Cardiac fibroblast (primary cell): ENCODE measurements at places on chromosomes 16 and 17.
A peak's percentile ranks its signal among the peaks of the same experiment; 100 is the strongest.

- no peak for DNase-seq
Observed at GRCh38 chr17:42760652-42761581, at the start of gene RAMP2. RAMP2 (plus strand) TSS chr17:42761227; CDS start chr17:42761262, 35 bp downstream.

- peak; percentile 75 for DNase-seq
Observed at GRCh38 chr17:67477687-67478086, 100.6 kb downstream of the PITPNC1 start.

DNA sequence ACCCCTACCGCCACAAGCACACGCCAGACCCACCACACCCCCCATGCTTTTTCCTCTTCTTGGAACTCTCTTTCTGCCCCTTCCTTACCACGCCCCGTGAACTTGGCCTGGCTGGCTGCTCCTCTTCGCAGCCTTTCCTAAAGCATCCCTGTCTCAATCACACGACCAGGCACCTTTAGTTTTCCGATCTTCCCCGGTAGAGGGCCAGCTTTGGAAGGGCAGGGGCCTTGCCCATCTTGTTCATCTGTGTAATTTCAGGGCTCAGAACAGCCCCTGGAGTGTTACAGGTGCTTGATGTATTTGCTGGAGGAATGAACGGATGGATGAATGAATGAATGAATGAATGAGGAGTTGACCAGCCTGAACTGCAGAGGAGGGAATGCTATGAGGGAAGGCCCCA lies 3.7 kb downstream of the SPPL2C start:
- no peak for DNase-seq

DNA sequence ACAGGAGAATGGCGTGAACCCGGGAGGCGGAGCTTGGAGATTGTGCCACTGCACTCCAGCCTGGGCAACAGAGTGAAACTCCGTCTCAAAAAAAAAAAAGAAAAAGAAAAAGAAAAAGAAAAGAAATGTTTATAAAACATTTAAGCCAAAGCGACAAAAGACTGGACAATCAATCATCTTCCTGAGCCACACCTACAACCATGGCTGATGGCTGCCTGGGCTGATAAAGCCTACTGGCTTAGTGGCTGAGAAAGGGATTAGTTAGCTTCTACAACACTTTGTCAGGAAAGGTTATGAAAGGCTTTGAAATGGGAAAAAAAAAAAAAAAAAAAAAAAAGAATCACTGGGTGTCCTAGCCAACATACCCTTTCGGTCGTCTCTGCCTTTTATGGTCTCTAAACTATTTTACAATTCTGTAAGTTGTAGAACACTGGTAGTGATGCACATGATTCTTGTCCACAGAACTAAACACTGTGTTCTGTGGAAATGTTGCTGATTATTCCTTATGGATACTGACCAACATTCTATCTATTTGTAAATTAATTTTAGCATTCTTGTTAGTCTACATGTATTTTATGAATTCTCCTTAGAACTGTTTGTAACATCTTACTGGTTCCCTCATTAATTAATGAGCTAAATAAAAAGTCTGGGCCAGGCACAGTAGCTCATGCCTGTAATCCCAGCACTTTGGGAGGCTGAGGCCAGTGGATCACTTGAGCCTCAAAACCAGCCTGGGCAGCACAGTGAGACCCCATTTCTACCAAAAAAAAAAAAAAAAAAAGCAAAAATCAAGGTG lies 45.5 kb downstream of the ZZEF1 start:
- no peak for DNase-seq

GRCh38 chr17:4326112-4326511 lies 40.4 kb downstream of the UBE2G1 start:
- no peak for DNase-seq

GRCh38 chr16:4253394-4254150 lies 11.7 kb upstream of the SRL start:
- DNase-seq = peak; percentile 100

DNA sequence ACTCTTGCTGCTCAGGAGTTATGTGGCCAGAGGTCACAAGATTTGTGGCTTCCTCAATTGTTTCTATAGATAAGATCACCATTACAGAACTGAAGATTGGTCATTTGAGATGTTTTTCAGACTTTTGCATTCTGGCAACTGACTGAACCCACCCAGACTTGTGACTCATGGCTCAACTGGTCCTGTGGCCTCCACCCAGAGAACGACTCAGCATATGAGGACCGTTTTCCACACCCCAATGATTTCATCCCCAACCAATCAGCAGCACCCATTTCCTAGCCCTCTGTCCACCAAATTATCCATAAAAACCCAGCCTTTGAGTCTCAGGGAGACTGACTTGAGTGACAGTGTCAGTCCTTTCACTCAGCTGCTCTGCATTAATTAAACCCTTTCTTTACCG lies 143.2 kb upstream of the ASIC2 start:
- DNase-seq = peak; percentile 8

- DNase-seq = peak; percentile 51
Observed at GRCh38 chr17:47324224-47325020, 667 bp downstream of the EFCAB13 start.

- no peak for DNase-seq
Observed at GRCh38 chr17:64502021-64502420, 4.1 kb downstream of the DDX5 start.

GRCh38 chr17:41307647-41308046 lies 1.5 kb downstream of the KRTAP16-1 start:
- peak; percentile 15 for DNase-seq

DNA sequence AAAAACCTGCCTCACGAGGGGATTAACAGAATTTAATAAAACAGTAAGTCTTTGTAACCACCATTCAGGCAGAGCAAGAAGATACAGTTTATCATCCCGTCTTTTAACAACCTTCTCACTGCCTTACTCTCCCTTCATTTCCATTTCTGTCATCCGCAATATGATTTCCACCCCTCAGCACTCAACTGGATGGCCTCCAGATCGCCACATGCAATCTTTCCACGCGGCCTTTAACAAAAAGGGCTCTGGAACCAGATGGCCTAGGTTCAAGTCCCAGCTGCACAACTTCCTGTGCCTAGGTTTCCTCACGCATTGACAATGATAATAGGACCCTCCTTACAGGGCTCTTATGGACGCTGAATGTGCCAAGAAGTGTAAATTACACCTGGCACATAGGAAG lies 103.6 kb downstream of the GAS7 start:
- no peak for DNase-seq

- peak; percentile 31 for DNase-seq
Observed at GRCh38 chr16:87487361-87487924, 5.4 kb downstream of the ZCCHC14 start.

DNA sequence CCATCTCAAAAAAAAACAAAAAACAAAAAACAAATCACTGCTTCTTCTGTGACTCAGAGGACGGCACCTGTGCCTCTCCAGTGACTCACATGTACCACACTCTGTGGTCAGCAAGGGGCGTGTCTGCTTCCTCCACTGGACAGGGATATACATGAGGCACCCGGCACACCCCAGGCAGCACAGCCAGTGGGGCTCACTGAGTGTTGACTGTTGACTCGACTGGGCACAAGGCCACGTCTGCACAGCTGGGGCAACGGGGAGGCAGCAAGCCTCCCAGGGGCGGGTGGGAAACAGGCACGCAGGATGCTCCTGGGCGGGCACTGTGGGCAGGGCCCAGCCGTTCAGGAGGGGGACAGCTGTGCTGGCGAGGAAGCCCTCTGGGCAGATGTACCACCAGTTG lies 64.1 kb downstream of the TIMM22 start:
- DNase-seq = peak; percentile 99

- DNase-seq = no peak
Observed at GRCh38 chr17:82495844-82496528, 23.5 kb upstream of the FOXK2 start.

- DNase-seq = no peak
Observed at GRCh38 chr16:79318143-79318899, 282.2 kb downstream of the MAF start.

DNA sequence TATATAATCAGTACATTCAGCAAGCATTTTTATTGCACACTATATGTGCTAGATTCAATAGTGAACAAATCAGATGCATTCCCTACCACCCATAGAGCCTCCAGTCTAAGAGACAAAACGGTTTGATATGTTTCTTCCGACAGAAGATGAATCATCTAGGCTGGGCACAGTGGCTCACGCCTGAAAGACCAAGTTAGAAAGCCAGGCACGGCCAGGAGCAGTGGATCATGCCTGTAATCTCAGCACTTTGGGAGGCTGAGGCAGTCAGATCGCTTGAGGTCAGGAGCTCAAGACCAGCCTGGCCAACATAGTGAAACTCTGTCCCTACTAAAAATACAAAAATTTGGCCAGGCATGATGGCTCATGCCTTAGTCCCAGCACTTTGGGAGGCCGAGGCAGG lies 18.3 kb upstream of the COPRS start:
- DNase-seq = no peak

GRCh38 chr16:57265850-57266530 lies 18.5 kb downstream of the PLLP start:
- DNase-seq = peak; percentile 60

DNA sequence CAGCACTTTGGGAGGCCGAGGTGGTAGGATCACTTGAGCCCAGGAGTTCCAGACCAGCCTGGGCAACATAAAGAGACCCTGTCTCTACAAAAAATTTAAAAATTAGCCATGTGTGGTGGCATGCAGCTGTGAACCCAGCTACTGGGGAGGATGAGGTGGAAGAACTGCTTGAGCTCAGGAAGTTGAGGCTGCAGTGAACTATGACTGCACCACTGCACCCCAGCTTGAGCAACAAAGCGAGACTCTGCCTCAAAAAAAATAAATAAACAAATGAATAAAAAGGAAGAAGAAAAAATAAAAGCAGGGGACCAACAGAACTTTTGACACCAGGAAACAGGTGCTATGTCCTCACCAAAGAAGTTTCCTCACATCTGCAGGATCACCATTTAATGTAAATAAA lies 14.2 kb downstream of the TERF2 start:
- DNase-seq = no peak

DNA sequence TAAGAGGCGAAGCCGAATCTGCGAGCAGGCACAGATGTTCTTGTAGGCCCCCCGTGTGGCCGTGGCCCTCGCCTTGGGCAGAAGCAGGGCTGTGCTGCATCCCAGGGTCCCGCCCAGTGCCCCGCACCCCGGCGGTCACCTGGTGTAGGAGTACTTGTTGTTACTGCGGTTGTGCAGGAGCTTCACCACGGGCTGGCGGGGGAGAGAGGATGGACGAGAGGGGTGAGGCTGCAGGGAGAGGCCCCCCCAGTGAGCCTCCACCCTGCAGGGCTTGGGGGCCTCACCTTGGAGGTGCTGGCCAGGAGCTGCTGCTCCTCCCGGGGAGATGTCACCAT lies 11.4 kb downstream of the ASPHD1 start:
- DNase-seq = no peak

- DNase-seq = no peak
Observed at GRCh38 chr17:41553987-41554680, 17.7 kb downstream of the KRT9 start.

DNA sequence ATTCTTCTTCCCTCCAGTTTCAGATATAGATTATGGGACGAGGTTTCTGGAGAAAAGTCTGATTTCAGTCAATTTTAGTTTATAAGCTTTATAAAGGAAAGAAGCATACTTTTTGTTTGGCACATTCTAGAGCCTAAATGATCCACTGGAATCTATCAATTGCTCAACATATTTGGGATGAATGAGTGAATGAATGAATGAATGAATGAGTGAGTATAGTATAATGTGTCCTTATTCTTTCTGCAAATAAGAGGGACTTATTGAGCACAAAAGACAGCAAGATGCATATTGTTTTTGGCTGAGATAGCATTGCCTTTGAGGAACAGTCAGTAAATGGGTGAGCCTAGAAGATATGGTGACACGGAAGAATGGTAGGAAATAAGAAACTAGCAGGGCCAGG lies 245.4 kb downstream of the SHISA9 start:
- DNase-seq = no peak

GRCh38 chr17:82938486-82938872 lies 98.7 kb upstream of the ZNF750 start:
- no peak for DNase-seq

GRCh38 chr16:89002851-89003830 lies 26.1 kb upstream of the CBFA2T3 start:
- no peak for DNase-seq

GRCh38 chr16:4660454-4661007 lies 32.8 kb upstream of the NUDT16L1 start:
- peak; percentile 66 for DNase-seq

- no peak for DNase-seq
Observed at GRCh38 chr16:20610211-20610891, 34.2 kb upstream of the ACSM2B start.

GRCh38 chr16:19130852-19131824 lies 17.4 kb downstream of the ITPRIPL2 start:
- peak; percentile 82 for DNase-seq

DNA sequence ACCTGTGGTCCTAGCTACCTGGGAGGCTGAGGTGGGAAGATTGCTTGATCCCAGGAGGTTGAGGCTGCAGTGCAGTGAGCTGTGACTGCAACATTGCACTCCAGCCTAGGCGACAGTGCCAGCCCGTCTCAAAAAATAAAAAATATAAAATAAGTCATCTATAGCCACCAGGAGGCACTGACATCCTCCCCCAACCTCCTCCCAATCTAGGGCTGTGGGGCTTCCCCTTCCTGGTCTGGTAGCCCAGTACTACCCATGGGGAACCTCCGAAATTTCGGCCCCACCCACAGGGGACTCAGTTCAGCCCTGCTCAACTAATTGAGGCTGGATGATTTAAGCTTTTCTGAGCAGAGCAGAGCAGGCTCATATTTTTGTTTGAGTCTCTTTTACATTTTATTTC lies 3.2 kb downstream of the ZSCAN10 start:
- peak; percentile 31 for DNase-seq

GRCh38 chr16:11977376-11978041 lies 975 bp downstream of the SNX29 start:
- DNase-seq = peak; percentile 81

- no peak for DNase-seq
Observed at GRCh38 chr16:86120201-86121192, 221.5 kb downstream of the IRF8 start.

DNA sequence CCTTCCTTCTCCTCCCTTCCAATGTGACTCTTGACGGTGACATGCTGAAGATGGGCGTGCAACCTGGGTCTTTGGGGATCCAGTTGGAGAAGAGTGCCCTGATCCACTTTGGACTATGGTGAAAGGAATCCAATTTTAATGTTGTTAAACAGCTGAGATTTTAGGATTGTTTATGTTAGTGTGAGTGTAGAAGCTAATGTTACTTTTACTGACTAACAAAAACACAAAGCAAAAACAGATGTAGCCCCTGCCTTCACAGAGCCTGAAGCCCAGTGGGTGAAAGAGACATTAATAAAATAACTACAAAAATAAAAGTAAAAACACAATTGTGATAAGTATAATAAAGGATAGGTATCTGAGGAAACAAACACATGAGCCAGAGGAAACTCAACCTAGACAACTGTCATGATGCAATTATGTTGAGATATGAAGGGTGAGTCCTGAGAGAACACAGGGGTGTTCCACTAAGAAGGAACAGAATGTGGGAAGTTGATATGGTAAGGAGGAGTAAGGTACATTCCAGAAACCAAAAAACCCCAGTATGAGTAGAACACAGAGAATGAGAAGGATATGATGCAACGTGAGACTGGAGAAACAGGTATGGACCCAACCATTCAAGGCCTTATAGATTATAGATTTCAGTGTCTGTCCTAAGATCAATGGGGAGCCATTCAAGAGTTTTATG lies 115.1 kb upstream of the PMFBP1 start:
- DNase-seq = no peak

- no peak for DNase-seq
Observed at GRCh38 chr17:74992223-74992622, 4.8 kb downstream of the CDR2L start.
